ENCODE measurements at places on chromosomes 2 and 18. TPM values are rescaled to one million over a fixed set of nuclear protein-coding genes. Genes with fewer than 3 reads are reported as not detected.

GRCh38 chr2:211846036-211846400 is 692.6 kb downstream of the ERBB4 start:
- DNase-seq: no peak

- DNase-seq: no peak
Measured at GRCh38 chr2:98907966-98908905, 27.8 kb downstream of the CRACDL start.

DNA sequence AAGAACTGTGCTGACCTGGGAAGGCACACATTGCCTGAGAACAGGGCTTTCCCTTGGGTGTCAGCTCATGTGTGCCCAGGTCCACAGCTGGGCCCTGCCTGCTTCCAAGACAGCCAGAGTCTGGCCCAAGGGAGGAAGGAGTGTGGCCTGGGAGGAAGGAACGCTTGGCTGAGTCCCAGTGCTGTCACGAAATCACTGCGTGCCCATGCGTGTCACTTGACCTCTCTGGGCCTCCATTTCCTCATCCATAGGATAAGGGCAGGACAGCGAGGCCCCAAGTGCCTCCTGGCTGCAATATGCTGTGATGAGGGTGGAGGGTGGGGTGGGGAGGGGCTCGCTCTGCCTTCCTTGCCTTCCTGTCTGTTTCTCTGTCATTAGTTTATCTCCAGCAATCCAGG is 642 bp upstream of the KCNK3 start:
- DNase-seq: no peak

Gene CFAP65
- polyA plus RNA-seq: not detected

GRCh38 chr2:129375632-129376425 is 603.6 kb upstream of the RAB6C start:
- no peak for DNase-seq

GRCh38 chr2:238862701-238863100 is 14.8 kb downstream of the TWIST2 start:
- no peak for DNase-seq
